ENCODE measurements at places on chromosomes 7 and 10.

DNA sequence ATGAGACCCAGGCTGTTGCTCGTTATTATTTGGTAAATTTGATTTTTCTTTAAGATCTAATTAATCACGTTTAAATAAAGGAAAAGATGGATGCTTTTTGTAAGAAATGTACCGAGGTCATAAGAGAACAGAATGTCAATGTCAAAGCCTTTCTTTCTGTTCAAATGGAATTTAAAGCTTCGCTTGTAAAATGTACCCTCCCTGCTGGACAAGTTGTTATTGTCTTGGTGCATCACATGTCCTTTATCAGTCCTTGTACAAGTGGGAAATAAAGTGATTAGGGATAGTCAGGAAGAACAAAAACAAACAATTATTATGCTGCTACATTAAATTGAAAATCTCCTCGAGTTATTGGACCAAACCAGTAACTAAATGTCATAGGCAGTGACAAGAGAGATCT is 363.2 kb downstream of the PHTF2 start:
- no peak for DNase-seq

DNA sequence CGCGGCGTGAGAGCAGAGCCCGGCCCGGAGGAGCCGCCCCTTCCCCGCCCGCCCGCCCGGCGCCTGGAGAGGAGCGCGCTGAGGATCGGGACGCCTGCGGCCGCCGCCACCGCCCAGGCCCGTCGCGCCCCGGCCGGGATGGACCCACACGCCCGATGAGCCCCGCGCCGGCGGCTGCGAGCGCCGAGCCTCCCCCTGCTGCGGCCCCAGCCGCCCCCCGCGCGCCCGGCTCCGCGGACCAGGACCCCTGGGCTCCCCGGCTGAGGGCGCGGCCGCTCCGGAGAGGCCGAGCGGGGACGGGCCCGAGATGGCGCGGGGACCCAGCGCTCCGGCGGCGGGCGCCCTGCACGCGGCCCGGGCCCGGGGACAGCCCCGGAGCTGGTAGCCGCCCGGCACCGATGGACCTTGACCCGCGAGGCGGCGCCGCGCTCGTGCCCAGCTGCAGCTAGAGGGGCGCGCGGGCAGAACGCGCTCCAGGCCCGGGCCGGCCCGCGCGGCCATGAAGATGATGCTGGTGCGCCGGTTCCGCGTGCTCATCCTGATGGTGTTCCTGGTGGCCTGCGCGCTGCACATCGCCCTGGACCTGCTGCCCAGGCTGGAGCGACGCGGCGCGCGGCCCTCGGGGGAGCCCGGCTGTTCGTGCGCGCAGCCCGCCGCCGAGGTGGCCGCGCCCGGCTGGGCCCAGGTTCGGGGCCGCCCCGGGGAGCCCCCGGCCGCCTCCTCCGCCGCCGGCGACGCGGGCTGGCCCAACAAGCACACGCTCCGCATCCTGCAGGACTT is 520 bp downstream of the FAM20C start:
- no peak for DNase-seq

- no peak for DNase-seq
Observed at GRCh38 chr10:132389433-132390169, 7.4 kb upstream of the PWWP2B start.

GRCh38 chr7:40709062-40709964 is 574.5 kb downstream of the SUGCT start:
- DNase-seq: no peak

DNA sequence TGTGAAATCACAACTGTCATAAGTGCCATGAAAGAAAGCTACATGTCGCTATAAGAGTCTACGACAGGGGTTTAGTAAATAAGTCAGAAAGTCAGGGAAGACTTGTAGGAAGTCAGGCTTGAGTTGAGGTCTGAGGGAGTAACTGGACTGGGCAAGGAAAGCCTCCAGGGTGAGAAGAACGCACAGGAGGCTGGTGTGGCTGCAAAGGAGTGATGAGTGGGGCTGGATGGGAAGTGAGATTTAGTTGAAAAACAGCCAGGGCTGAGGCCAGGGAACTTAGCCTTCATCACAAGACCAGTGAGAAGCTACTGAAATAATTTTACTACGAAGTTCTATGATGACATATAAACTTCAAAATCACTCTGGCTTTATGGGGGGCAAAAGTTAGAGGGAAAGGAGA is 763.7 kb upstream of the PHF14 start:
- no peak for DNase-seq

DNA sequence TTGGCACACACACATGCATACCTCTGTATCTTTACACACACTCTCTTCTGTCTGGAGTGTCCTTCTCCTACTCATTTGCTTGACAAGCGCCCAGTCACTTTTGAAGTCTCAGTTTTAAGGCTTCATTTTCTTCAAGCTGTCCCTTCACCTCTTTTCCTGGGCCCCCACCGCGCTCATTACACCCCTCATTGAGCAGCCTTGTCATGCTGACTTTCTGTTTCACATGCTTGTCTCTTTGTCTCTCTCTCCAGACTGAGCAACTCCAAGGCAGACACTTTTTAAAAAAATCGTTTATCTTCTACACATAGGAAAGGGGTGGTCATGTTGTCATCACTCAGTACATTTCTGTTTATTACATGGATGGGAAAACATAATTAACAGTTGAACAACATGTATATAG is 225.2 kb upstream of the FZD1 start:
- DNase-seq: no peak

DNA sequence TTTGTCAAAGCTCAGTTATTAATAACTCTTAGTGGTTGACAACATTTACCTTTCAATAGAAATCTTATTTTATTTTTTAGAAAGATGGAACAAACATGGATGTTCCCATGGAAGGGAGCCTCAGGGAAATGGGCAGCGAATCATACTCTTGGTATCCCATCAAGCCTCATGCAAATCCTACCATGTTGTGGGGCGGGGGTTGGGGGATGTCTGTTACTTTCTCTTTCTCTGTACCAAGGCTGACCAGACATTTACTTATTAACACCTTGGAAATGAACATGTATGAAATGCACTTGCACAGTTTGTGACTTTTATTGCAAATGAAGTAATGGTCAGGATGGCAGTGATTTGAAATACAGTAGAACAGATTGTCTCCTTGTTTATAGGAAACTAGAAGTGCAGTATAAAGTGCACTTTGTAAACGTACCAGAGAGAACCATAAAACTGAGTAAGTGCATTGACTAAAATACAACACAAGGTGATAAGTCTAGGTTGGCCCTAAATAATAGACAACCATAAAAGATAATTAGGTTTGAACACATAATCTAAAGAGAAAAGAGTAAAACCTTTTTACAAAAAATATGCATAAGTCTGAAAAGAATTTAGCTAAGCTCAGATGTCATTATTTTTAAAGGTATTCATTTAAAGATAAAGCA is 32.4 kb downstream of the SEMA3D start:
- DNase-seq: no peak

GRCh38 chr7:33674804-33675411 is 230.4 kb upstream of the BMPER start:
- no peak for DNase-seq

DNA sequence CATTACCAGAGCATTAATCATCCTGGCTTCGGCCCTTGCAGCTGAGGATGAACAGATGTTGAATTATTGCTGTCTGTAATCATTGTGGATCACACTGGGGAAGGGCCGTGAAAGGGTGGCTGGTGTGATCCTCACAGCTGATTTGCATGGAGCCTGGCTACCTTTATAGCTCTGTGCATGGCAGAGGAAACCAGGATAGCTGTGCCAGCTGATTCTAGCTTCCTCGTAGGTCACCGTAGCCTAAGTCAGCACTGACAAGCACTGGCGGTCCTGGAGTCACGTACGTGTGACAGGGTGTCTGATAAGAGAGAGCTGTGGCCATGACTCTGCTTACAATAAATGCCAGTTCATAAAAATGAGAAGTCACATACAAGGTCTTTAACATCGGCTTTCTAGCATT is 76.5 kb downstream of the INSYN2A start:
- no peak for DNase-seq

DNA sequence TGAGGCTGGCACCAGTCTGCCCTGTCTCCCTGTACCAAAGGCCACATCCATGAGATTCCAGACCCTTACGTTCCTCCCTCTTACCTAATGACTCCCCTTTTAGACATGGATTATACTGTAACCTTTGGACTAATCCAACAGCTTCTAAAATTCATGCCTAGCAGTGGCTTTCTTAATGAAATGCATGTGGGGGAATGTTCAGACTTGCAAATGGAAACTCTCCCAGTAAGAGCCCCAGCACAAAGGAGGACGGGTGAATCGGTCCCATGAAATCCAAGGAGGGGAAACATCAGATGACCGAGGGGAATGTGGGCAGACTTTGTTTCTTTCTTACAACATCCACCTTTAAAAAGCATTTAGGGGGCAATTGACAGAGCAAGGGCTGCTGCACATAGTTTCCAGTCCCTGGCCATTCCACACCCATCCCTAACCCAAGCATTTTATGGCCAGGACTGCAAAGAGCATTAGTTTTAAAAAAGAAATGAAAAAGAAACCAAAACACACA is 71.5 kb downstream of the COL13A1 start:
- no peak for DNase-seq

DNA sequence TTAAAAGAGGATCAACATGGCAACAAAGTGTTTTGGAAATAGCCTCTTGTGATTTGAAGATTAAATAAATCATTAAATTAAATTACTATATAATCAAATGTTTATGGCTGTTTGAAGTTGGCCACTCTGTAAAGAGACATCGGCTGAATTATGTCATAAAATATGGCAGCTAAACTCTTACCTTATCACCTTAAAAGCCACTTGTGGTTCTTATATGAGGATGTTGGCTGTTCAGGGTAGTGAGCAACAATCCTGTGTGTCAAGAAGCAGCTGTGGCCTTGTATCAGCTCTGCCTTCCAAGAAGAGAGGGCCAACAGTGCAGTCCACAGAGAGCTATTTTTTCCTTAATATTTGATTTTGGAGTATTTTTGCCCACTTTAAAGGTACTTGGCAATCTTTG is 113.4 kb upstream of the CDK6 start:
- DNase-seq: no peak

GRCh38 chr7:140231771-140232491 is 55.1 kb upstream of the KDM7A start:
- no peak for DNase-seq

DNA sequence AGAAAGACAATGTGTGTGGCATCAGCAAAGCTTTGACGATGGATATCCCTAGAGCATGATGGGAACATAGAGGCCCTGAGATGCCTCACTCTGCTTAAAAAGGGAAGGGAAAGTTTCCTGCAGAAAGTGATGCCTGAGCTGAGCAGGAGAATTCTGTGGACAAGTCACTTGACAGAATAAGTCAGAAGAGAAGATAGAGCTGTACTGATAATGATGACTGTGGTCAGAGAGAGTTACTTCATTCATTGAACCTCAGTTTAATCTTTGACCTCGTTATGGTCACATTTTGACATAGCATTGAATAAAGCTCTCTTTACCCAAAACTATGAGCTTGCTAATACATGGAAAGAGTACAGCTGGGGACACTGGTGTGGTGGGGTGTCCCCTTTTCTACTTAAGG is 7.6 kb downstream of the CUBN start:
- DNase-seq: no peak

DNA sequence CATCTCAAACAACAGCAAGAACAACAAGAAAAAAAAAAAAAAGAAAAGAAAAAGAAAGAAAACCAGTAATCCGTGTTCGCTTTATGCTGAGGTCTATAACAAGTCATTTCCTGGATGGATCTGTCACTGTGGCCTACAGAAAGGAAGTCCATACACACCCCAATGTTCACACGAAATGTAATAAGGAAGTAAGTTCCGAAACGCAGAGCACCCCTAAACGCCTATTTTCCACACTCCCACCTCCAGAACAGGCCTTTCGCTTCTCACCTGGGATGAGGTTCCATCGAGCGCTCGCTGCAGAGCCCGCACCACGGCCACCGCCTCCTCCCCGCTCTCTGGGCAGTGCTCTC is 735 bp downstream of the ZNF394 start:
- DNase-seq: no peak

DNA sequence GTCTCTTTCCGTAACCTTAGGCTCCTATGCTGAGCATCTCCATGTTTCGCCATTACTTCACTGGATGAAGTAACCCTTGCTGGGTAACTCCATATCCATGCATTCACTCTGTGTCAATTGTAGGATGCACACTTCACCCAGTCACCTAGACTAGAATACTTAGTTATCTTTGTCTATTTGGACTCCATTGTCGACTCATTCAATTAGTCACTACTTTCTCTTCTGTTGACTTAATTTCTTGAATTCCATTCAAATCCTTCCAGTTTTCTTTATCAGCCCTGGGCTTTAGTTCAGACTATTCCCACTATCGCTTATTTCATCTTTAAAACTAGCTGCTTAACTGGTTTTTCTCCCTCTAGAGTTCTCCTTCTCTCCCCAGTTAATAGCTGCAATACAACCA is 111.3 kb upstream of the TNS3 start:
- DNase-seq: no peak

DNA sequence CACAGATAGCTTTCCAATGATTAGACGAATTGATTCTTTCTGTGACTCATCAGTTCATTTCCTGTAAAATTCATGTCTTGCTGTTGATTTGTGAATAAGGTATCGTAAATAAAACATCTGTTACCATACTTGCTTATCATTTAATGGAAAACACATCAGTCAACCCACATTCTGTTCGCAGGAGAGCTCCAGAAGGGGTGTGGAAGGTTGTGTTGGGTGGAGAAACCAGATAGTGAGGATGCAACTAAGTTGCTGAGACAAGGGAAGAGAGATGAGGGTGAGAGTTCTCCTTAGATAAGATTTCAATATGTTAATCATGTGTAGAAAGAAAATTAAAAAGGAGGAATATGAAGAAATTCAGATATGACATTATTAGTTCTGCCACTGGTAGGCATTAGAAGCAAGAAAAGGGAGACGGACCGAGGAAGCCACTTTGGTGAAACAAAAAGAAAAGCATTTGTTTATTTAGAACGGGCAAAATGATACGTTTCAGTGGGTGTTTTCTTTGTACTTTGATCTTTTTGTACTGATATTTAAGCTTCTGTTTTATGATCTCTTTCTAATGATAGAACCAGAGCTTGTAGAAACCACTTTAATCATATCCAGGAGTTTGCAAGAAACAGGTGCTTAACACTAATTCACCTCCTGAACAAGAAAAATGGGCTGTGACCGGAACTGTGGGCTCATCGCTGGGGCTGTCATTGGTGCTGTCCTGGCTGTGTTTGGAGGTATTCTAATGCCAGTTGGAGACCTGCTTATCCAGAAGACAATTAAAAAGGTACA is 7.8 kb downstream of the CD36 start:
- no peak for DNase-seq

DNA sequence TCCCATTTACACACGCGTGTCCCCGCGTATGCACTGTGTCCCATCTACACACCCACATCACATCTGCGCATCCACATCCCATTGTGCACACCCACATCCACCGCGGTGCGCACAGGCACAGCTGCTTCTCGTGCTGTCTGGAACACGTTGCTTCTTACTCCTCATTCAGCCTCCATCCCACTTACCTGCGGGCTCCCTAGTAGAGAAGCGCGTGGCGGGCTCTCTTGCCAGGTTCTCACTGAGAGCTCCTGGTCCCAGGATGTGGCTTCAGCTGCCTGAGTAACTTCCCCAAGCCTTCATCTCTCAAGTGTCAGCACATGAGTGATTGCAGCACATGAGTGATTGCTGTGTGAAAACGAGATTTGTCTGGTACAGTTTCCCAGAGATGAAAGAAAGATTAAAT is 117.8 kb downstream of the TRRAP start:
- no peak for DNase-seq
